ENCODE measurements at places on chromosomes 16 and 17.

- DNase-seq, result no peak
These were observed 20.8 kb downstream of the DCUN1D3 start for GRCh38 chr16:20879175-20880040.

DNA sequence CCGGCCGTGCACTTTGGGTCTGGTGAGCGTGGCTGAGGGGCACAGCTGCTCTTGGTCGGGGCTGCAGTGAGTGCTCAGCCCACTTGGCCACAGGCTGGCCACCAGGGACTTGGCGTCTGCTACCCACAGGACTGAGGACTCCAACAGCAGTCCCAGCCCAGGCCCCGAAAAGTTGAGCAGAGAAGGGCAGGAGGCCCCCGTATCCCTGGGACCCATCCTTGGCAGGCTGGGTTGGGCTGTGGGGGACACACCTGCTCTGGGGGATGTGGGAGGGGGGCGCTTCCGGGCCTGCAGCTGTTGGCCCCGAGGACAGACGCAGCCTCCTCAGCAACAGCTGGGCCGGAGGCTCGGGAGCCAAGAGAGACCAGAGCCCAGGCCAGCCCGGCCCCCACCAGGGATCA lies 19.4 kb upstream of the SSTR5 start:
- DNase-seq, result no peak

GRCh38 chr17:78828470-78829185 lies 12.0 kb downstream of the USP36 start:
- DNase-seq, result no peak

DNA sequence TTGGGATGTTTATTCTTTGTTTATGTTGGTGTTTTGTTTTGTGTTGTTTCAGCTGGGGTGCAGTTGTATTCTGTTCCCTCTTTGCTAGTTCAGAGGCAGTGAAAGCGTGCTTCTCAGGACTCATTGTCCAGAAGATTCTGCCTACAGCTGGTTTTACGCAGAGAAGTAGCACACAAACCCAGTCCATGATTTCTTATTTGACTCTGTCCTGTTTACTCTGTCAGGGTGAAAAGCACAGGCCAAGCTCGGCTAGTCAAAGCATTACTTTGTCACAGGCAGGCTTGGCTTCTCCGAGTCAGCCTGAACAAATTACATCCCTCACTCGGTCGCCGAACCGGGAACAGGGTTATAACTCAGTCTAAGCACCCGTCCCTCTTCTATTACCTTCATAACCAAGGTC lies 435.0 kb downstream of the MAF start:
- DNase-seq, result no peak

- no peak for DNase-seq
These were observed 31.1 kb downstream of the TRPV2 start for GRCh38 chr17:16446338-16446983.

DNA sequence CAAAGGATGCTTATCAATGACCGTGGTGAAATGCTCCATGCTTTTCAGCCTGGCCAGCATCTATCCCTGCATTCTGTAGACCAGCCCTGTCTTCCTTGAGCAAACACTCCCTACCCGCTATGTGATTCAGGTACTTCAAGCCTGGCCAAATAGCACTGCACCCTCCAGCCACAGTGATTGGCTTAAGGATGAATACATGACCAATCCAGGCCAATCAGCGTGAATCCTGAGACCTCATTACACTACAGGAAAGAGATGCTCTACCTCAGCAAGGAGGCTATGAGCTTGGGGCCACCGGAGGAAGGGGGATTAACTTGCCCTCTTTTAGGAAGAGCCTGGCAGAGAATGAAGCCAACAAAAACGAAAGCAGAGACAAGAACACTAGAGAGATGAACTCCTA lies 162.5 kb downstream of the ZNF423 start:
- no peak for DNase-seq

DNA sequence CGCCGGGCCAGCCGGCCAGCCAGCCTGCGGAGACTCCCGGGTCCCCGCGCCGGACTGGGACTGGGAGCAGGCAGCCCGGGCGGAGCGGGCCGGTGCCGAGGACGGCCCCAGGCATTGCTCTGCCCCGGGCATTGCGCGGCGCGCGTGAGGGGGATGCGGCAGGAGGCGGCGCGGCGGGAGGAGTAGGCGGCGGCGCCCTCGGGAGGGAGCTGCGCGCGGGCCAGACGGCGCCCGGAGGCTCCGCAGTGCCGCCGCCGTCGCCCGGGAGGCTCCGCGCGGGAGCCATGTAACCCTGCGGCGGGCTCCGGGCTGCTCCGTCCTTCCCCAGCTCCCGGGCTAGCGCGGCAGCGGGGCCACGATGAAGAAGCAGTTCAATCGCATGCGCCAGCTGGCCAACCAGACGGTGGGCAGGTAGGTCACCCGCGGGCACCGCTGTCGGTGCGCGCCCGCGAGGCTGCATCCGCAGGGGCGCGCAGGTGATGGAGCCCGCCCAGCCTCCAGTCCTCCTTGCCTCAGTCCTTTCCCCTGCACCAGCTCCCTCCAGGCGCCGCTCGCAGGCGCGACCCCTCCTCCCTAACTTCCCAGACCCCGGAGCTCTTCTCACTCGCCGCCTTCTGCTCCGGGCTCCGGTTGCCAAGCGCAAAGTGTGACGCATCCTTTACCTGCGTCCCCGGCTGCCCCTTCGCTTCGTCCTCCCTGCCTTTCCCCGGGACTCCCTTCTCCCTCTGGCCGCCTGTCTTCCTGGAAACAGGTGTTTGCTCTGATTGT lies at the start of gene ARHGAP44:
Gene ARHGAP44, plus strand, starts transcription at position 18 of the 768 bp plus-strand sequence. Its CDS starts 341 bp downstream, at position 359.
- no peak for DNase-seq

GRCh38 chr17:74960570-74961342 lies 11.8 kb downstream of the HID1 start:
- no peak for DNase-seq

- DNase-seq, result no peak
These were observed 6.2 kb downstream of the LDAF1 start for GRCh38 chr16:21164521-21165168.

GRCh38 chr17:4444782-4445473 lies 11.2 kb downstream of the SPNS3 start:
- DNase-seq, result no peak

DNA sequence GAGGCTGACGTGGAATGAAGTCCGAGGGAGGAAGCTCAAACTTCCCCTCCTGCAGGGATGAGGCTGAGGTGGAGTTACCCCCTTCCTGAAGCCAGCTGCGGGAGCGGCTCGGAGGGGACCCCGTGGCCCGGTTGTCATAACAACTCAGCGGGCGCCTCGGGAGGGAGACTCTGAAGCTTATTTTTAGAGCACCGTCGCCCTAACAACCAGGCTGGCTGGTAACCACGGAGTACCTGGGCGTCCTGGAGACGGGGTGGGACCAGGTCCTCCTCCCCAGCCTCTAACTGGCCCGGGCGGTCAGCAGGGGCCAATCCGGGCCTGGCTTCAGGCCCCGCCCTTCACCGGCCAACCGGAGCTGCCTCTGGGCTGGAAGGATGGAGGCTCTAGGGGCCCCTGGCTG lies 27.7 kb downstream of the NECAB2 start:
- peak; percentile 31 for DNase-seq

GRCh38 chr16:62391134-62391533 lies 354.9 kb upstream of the CDH8 start:
- DNase-seq, result no peak

DNA sequence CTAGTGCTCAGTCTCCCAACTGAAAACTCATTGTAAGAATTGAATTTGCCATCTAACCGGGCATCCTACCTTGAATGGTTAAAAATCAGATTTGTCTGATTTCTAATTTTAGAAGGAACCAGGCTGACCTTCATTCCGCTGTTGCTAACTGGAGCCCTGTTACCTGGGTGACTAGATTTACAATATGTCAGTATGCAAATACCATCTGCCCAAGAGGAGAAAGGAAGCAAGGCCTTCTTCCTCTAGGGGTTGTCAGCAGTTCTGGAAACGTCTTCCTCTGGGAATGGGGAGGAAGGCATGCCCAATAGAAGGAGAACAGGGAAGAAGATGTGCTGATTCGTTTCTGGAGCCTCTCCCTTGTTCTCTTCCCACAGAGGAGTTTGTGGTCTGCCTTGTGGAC lies 137.9 kb downstream of the PITPNC1 start:
- DNase-seq, result no peak

GRCh38 chr17:49916854-49917515 lies 52.0 kb upstream of the DLX4 start:
- no peak for DNase-seq

DNA sequence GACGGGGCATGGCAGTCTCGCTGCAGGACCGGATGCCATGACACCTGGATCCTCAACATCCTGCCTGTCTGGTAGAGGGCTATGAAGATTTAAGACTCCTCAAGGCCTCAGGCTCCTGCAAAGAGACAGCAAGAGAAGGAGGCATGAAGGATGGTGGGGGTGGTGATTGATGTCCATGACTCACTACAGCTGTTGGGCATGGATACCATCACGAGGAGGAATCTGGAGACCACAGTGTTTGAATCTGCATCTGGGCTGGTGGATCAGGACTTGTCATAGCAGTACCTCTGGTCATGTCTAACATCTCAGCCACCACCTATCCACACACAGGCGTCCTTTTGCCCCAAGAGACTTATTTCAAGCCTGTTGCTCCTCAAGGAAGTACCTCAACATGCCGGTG lies 50.2 kb upstream of the WSCD1 start:
- no peak for DNase-seq

- no peak for DNase-seq
These were observed 14.1 kb downstream of the FAM20A start for GRCh38 chr17:68587026-68587425.

DNA sequence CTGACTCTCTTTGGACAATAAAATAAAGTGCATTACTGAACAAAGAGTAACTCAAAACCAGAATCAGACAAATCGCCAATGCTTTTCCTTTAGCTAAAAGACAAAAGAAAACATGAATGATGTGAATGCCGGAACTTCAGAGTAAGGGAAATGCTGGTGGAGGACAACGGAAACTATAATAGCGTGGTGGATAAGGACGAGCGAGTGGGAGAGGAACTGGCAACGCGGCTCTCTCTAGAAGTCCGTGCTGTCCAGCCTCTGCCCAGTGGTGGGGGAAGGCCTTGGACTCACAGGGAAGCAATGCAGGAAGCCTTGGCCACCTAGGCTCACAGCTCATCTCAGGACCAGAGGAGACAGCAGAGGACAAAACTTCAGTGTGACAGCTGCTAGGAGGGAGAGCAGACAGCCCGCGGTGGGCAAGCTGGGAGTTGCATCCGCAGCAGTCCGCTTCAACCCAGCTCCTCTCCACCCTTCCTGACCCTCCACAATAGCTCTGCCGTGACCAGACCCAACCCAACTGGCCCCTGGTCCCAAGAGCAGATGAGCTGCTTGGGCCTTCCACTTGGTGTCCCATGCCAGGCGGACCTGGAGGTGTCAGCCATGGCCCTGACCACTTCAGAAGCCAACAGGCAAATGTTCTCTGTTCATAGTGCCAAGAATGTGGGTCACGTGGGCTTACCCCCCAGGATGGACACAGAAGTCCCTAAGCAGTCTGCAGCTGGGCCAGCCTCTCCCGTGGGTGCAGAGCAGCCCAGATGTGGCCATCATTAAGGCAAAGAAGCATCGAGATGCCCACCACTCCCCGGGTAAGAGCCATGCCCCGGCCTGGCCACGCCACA lies 5.3 kb upstream of the FAAP100 start:
- DNase-seq, result no peak

GRCh38 chr17:41868568-41868967 lies 3.3 kb upstream of the KLHL11 start:
- no peak for DNase-seq

GRCh38 chr16:66427036-66427860 lies at the start of gene BEAN1:
BEAN1 (plus strand) TSS chr16:66427295; CDS start chr16:66437677, 10,382 bp downstream.
- DNase-seq, result no peak

- no peak for DNase-seq
These were observed 32.6 kb upstream of the TAC4 start for GRCh38 chr17:49880291-49881053.

GRCh38 chr16:14501331-14502255 lies 128.5 kb downstream of the PARN start:
- peak; percentile 5 for DNase-seq

- DNase-seq, result no peak
These were observed 15.9 kb downstream of the B9D1 start for GRCh38 chr17:19346351-19347255.

GRCh38 chr17:7897773-7898172 lies 9.2 kb downstream of the CHD3 start:
- no peak for DNase-seq

DNA sequence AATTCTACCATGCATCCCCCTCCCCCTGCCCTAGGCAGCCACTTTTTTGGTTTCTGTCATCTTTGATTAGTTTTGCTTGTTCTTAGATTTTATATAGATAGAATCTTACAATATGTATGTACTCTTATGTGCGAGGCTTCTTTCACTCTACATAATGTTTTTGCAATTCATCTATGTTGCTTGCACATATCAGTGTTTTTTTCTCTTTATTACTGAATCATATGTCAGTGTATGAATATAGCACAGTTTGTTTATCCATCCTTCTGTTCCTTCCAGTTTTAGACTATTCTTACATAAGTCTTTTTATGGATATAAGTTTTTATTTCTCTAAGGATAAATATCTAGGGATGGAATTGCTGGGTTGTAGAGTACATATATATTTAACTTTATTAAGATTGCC lies 26.6 kb downstream of the NLK start:
- DNase-seq, result no peak

- no peak for DNase-seq
These were observed 25.4 kb downstream of the UBE2G1 start for GRCh38 chr17:4340914-4341615.

- DNase-seq, result no peak
These were observed 42.9 kb upstream of the CPPED1 start for GRCh38 chr16:12846592-12846991.

DNA sequence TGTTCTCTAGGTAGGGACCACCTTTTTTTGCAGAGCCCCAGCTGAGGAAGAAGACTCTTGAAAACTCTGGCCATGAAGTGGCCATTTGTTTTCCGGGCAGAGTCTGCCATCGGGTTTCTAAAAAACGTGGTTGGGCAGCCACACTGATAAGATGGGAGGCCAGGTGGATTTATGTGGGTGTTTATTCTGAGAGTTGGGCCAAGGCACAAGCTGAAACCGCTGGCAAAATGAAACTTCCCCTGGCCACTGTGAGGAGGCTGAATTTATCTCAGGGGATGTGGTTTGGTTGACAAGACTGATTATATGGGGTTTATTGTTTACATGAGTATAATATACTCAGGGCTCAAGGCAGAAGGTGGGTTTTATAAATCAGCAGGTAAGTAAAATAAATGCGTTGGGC lies 421.8 kb downstream of the UTP18 start:
- no peak for DNase-seq

- DNase-seq, result no peak
These were observed 6.6 kb upstream of the RHOT2 start for GRCh38 chr16:661184-661821.

DNA sequence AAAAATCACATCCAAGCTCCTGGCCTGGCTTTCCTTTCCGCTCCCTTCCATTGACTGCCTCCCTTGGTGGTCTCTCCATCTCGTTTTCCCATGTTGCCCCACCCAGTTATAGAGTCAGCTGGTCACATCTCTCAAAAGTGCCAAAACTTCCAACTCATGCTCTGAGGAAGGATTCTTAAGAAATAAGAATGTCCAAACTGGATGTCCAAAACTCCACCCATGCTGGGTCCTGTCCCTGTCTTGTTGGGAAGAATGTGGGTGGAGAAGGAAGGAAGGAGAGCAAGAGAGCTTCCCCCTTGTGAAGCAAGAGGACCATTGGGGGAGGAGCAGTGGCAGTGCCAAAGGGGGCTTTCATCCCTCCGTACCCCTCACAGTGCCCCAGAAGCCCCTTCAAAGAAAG lies 44.6 kb upstream of the MAP3K14 start:
- DNase-seq, result no peak
